CD4-positive, alpha-beta T cell treated with Interleukin-15 for 4 hours (primary cell): ENCODE measurements at places on chromosomes 2 and 18.

DNA sequence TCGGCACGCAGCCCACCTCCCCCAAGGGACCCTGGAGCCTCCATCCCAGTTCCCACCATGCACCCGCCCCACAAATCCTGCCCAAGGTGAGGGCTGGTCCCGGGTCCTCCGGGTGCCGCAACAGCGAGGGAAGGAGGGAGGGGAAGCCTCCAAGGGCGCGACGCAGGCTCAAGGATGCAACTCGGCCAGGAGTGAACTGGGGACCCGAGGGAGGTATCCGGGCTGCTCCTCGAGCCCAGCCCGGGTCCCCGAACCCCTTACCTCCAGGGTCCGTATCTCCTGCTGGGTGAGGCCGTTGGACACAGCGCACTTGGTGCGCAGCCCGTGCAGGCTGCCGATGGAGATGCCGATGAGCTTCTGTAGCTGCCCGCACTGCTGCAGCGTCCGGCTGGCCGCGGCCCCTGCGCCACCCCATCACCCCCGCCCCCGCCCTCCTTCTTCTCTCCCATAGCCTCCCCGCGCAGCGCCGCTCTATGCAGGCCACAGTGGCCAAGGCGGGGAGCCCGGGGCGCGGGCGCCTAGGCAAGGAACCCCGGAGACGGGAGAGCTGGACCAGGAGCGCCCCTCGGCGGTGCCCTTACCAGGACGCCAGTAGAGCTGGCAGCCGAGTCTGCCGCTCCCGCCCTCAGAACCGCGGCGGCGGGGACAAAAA is 124.1 kb downstream of the ANKRD30BL start:
- DNase-seq: no peak

DNA sequence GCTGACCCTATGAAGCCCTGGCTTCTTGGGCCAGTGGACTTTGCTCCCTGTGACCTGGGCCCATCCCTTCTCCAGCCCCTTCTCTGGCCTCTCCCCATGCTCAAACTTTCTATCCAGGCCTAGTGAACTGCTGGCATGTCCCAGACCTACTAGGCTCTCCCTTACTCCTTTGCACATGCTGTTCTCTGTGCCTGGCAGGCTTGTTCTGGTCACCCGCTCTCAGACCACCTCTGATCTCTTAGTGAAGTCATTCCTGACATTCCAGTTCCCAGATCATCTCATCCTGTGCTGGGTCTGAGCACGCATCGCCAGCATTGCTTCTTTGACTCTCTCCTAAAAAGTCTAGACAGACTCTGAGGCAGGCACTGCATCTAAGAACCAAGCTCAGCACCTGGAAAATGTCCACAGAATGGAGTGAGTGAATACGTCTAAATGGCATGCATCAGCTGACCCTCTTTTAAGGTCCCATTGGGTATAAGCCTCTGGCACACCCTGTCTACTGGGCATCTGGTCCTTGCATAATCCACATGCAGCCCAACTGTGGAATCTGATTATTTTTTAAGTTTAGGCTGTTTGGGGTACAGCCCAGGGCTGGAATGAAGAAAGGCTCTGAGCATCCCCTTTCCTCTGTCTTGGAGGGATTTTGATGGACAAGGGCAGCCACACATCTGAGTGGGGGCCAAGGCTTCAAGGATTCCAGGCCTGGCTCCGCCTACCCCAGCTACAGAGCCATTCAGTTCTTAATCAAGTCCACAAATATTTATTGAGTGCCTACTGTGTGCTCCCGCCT is 130.6 kb upstream of the HAAO start:
- DNase-seq: no peak

DNA sequence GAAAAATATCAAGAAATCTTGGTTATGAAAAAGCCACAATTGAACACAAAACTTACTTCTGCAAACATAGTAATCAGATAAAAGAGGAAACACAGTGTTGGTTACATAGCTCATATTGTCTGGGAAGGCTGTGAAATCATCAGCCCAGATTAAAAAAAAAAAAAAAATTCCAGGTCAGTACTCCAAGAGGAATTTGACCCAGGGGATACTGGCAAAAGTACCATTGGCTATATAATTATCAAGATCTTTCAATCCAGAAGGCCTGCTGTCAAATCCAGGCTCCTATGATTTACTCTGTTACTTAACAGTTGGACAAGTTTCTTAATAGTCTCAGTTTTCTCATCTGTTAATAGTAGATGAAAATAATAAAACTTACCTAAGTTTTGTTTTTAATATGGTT is 12.9 kb upstream of the IKZF2 start:
- DNase-seq: no peak

DNA sequence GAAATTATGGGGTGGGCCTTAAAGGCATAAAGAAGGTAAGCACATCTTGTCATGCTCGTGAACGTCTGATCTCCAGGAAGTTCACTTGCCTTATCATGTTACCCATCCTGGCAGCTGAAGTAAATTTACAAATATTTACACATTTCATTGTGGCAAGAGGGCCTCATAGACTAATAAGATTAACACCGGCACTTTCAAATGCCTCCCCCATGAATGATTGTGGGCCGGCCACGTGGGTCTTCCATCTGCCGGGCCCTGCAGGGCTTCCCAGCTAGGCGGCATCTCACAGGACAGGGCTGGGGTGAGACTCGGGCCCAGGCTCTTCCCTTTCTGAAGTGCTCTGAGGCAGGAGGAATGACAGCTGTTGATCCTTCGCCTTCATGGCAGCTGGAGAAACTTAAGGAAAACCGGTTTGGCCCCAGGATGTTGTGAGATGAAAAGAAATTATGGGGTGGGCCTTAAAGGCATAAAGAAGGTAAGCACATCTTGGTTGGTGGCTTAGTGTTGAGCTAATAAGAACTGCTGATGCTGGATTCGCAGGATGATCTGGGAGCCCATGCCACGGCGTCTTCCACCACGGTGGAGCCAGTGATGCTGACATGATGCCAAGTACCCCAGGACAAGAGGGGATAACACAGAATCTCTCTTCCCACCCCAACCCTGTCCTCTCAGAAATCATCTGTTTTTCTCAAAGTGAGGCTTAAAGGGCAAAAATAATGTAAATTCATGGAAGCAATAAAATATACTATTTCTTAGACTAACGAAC is 176.3 kb downstream of the SEPTIN10 start:
- no peak for DNase-seq

DNA sequence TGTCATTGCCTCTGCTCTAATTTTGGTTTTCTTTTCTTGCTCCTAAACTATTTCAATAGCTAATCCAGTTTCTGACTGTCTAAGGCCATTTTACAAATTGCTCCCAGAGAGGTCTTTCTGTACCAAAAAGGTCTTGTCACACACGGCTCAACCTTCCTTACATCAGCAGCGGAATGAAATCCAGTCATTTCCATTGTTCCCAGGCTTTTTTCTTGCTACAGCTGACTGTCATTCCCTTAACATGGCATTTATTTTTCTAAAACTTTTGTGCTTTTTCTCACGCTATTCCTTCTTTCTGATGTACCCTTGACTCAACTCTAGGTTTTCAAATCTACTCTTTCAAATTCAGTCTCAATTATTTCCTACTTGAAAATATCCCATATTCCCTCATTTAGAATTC is 24.3 kb downstream of the FAM171B start:
- no peak for DNase-seq

DNA sequence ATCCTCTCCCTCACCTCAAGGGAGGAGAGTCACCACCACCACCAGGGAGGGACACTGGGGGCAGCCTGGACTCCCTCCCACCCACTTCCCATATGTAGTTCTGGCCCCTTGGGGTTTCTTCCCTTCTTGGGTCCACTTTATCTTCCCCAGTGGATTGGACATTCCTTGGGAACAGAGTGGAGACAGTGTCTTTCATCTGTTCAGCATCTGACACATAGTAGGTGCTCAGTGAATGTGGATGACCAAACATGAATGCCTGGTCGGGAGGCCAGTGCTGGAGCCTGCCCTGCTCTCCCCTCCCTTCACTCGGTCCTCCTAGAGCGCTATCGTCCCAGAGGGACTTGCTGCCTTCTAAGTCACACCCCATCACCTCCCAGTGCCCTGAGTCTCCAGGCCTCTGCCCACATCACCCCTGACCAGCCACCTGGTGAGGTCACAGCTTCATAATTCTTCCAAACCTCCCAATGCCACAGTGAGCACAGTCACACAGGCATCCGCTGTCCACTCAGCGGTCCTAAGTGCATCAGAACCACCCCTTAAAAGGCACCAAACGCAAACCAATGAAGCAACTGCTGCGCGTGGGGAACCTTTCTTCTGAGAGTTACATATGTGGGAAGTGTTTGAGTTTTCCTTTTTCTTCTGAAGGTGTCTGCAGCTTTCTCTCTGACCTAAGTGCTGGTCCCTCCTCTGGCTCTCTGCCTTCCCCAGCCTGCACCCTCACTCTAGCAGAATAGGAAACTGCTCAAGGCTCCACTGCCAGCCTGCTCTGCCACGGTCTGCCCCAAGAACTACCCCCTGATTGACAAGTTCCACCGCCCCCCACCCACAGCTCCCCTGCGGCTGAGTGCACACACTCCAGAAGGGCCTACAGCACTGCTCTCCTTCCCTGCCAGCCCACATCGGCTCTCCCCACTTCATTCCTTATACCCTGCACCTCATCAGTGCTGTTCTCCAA is 7.2 kb upstream of the SFXN5 start:
- DNase-seq: no peak

DNA sequence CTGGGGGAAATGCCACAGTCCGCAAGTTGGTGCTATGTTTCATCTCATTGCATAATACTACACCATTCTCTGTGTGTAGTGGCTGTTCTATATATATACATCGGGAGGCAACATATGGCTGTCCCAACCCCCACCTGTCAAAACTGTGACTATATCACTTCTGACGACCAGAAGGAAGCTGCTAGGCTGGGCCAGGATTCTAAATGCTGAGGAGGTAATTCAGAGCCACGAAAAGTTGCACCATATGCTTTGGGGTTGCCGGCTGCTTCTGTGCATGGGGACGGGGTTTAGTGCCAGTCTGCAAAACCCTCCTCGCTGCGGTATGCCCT is 117.3 kb downstream of the MSH2 start:
- no peak for DNase-seq

DNA sequence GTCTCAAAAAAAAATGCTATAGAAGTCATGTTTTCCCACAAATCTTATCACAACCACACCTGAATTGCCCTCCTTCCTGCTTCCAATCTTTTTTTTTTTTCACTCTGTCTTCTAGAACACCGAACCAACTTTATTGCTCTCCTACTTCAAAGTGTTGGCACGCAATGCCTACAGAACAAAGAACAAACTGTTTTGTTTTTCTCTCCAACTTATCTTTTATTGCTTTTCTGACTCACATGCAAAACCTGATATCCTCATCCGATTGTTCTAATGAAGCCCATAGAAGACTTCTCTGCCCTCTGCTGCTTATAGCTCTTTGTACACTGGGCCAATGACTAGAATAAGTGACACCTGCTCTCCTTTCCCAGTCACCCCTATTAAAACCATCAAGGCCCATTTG is 602.8 kb downstream of the EPHA4 start:
- no peak for DNase-seq

DNA sequence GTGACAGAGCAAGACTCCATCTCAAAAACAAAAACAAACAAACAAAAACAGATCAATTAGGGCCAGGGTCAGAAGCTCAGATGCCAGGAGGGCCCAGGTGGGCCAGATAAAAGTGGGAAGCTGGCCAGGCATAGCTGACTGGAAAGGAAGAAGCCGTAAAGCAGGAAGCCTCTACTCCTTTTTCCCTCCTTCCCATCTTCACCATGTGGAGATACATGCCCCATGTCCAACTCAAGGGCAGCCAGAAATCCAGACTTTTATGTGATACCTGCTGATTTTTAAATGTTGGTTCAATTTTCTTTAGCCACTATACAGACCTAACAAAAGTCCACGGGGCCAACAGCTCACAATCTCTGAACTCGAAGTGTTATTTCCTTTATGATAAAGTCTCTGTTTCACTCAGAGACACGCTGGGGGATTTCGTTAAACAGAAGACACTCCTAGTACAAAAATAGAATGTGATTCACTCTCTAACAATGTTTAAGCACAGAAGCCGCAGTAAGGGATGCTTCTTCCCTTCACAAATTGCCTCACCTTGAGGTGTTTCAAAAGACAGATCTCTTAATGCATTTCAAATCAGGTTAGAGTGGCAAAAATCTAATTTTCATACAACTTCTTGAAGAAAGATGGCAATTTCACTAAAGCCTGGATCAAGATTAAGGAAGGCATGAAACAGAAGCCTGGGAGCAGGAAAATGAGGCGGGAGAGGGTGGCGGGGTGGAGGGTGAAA is 14.0 kb downstream of the TMEM247 start:
- no peak for DNase-seq

GRCh38 chr2:113257516-113258264 is 21.0 kb downstream of the PAX8 start:
- no peak for DNase-seq

GRCh38 chr2:220556658-220557057 is 929.2 kb downstream of the SLC4A3 start:
- DNase-seq: no peak

- no peak for DNase-seq
Observed at GRCh38 chr18:78974115-78974761, 5.4 kb upstream of the SALL3 start.

DNA sequence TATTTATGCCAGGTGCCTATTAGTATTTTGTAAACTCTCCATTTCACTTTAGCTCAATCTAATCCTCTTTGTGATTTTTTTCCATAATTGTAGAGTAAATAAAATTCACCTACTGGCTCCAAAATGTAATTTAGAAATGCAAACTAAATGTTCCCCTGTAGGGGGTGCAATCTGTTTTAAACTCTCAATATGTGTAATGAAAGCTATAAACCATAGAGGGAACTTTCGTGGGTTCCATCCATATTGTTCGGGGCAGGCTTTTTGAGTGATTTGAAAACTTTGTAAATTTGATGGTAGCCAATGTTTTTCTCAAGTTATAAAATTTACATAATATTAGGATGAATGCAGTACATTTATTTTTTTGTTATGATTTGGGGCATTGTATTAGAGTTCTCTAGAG is 49.4 kb downstream of the TSPYL6 start:
- DNase-seq: no peak

GRCh38 chr18:13993730-13994129 is 78.4 kb upstream of the MC2R start:
- DNase-seq: no peak

- DNase-seq: no peak
Observed at GRCh38 chr18:70418546-70419311, 129.9 kb downstream of the SOCS6 start.

DNA sequence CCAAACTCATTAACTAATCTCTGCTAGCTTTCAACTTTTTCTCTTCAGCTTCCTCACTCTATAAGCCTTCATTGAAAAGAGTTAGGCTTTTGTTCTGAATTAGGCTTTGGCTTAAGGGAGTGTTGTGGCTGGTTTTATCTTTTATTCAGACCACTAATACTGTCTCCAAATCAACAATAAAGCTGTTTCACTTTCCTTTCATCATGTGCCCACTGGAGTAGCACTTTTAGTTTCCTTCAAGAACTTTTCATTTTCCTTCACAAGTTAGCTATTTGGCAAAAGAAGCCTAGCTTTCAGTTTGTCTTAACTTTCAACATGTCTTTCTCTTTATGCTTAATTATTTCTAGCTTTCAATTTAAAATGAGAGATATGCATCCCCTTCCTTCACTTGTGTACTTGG is 271.7 kb upstream of the FSIP2 start:
- no peak for DNase-seq

- no peak for DNase-seq
Observed at GRCh38 chr2:3112131-3112530, 265.5 kb downstream of the EIPR1 start.
